ENCODE measurements at places on chromosomes 5 and 9.

DNA sequence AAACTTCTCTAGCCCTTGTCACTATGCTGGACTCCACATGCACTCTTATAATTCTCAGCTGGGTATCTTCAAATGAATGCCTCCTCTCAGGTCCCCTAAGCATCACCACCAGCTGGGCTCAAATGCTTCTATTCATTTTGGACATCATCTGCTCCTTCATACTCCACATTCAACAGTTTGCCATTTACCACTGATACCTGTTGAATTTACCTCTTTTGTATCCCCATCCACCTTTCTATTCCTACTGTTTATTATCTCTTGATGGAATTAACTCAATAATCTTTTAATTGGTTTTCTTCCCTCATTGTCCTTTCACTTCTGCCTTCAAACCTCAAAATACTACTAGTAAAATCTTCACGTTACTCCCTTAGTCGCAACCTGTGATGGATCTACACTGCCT is 14.5 kb downstream of the RANBP6 start:
- DNase-seq, result no peak

DNA sequence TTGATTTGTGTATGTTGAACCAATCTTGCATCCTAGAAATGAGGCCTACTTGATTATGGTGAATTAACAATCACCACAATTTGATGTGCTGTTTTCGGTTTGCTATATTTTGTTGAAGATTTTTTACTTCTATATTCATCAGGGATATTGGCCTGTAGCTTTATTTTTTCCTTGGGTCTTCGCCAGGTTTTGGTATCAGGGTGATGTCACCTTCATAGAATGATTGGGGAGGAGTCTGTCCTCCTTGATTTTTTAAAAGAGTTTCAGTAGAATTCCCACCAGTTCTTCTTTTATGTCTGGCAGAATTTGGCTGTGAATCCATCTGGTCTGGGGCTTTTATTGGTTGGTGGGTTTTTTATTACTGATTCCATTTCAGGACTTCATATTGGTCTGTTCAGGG is 115.2 kb downstream of the CPLANE1 start:
- no peak for DNase-seq

GRCh38 chr5:14702238-14702839 is 37.8 kb downstream of the OTULIN start:
- no peak for DNase-seq

GRCh38 chr9:84751921-84752320 is 82.4 kb downstream of the NTRK2 start:
- DNase-seq, result no peak

GRCh38 chr5:157279605-157280239 is 13.8 kb downstream of the CYFIP2 start:
- no peak for DNase-seq

DNA sequence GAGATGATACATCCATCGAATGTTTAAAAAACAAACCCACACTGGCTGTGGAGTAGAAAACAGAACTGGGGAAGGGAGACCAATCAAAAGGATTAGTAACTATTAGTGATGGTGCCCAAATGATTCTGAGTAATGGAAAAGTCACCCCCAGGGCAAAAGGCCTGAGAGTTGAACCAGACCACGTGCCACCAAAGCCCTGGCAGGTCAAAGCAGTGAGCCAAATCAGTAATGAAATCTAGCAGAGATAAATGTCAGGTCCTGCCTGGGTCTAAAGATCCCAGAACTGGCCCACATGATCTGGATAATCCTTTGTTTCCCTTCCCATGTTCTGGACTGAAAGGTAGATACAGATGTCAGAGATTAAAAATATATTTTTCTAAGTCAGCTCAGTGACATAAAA is 9.4 kb downstream of the OTULINL start:
- no peak for DNase-seq

Data from NK-92 treated with Interleukin-12 subunit alpha and Interleukin-12 subunit beta, amount 100 ng/mL, for 24 hours (cell line).